ENCODE measurements at places on chromosomes 1 and 21. TPM values are rescaled to one million over a fixed set of nuclear protein-coding genes. Genes with fewer than 3 reads are reported as not detected.

Gene DCDC2B
- not detected for total RNA-seq

Gene DMBX1
- not detected for total RNA-seq

Gene UBXN10
- 0.10 TPM for total RNA-seq

- no peak for DNase-seq
Observed at GRCh38 chr1:26570287-26570686, 40.7 kb downstream of the RPS6KA1 start.

GRCh38 chr1:190474650-190475211 lies 2.9 kb downstream of the BRINP3 start:
- no peak for DNase-seq

- no peak for DNase-seq
Observed at GRCh38 chr1:2985067-2985561, 36.2 kb upstream of the ACTRT2 start.

DNA sequence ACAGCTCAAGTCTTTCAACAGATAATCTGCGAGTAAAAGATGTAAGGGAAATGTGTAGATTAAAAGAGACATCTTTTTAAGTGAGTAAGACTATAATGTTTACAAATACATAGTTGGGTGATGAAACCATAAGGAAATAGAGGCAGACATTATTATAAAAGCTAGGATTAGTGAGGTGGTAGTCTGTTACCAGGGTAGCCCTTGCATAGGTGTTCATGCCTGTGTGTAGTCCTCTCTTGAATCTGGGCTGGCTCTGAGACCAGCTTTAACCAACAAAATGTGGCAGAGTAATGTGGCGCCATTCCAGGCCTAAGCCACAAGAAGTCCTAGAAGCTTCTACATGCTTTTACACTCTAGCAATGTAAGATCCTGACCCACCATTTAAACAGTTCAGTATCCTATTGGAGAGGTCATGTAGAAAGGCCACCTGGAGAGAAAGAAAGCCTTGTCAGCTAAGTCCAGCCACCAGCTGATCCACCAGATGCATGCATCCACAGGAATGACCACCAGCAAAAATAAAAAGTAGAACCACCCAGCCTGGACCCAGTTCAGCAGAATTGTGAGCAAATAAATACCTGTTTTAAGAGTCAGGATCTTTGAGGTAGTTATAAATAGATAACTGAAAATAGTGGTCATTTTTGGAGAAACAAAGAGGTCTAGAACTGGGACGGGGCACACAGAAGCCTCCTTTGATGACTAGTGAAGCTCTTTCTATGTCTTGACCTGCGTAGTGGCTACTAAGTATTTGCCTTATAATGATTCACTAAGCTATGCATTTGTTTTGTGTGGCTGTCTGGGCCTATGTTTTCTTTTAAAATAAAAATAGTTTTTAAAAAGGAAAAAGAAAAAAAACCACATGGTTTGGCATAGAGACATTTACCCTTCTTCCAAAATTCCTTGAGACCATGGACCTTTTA lies 8.1 kb downstream of the NIBAN1 start:
- DNase-seq = peak; percentile 35

DNA sequence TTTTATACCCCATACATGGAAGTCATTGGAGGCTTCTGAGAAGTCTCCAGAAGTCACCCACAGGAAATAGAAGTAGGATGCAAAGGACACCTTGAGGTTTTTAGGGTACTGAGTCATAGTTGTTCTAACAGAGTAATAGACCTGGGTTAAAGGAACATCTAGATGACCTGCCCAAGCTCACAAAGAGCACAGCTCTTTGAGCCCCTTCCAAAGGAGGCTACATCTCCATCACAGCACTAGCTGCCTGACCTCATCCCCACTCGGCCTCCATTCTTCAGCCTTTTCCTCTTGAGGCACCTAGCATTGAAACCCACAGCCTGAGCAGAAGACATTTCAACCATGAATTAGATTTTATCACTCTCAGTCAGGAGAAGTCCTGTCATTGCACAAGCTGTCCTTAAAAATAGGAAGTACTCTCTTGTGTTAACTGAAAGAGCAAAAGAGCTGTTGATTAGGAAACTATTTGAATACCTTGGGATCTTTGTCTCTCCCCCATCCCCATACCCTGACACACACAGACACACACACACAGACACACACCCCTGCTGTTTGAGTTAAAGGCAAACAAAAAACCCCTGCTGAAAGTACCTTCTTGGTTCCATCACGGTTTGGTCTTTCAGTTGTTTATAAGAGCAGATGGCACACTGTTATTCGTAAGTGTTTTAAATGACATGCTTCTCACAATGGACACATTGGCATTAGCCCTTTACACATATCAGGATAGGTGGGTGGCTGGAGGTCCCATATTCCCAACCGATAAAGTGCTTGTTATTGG lies 22.2 kb downstream of the MKNK1 start:
- no peak for DNase-seq

GRCh38 chr1:199734186-199734585 lies 293.3 kb upstream of the NR5A2 start:
- no peak for DNase-seq

- DNase-seq = no peak
Observed at GRCh38 chr1:177133977-177134538, 30.5 kb downstream of the ASTN1 start.

DNA sequence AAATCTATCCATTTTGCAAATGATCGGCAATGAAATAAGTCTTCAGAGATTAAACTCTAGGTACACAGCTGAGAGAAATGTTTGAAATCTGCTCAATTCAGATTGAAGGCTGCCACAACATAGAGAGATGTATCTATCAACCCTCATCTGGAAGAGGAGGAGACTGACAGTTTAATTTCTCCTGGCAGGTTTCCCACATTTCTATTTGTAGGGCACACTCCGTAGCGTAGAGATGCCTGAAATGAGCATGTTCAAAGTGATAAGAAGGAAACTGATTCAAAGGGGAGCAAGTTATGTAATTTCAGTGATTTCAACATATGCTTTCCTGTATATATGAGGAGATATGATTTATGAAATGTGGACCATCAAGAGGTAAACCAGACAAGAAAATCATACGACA lies 44.1 kb downstream of the NIBAN1 start:
- DNase-seq = no peak

Data from foreskin keratinocyte (primary cell).